Left cardiac atrium (tissue), 4 donors: ENCODE measurements at places on chromosomes 2 and 18. TPM values are rescaled to one million over a fixed set of nuclear protein-coding genes. Genes with fewer than 3 reads are reported as not detected.

The SLC9A4 gene
- total RNA-seq, result not detected

GRCh38 chr2:191910518-191910917, 63.6 kb upstream of the CAVIN2 start:
- no peak for DNase-seq

The EFHD1 gene
- total RNA-seq, result 19.3 TPM

GRCh38 chr18:12968619-12969018, 20.8 kb downstream of the SEH1L start:
- no peak for DNase-seq

DNA sequence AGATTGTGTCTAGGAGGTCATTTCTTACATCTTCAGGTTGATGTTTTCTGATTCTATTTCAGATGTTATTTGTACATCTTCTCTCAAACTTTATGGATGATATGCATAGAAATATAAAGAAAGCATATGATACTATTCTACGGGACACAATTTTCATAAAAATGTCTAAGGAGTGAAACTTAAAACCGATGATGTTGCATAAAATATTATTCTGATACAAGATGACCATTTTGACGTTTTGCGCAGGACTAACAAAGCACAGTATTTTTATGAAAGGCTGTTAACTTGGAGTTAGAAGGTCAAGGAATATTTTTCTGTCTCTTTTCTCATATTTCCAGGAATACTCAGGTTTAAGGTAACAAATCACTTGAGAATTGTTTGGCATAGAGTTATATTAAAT, 8.7 kb downstream of the NETO1 start:
- DNase-seq, result no peak

DNA sequence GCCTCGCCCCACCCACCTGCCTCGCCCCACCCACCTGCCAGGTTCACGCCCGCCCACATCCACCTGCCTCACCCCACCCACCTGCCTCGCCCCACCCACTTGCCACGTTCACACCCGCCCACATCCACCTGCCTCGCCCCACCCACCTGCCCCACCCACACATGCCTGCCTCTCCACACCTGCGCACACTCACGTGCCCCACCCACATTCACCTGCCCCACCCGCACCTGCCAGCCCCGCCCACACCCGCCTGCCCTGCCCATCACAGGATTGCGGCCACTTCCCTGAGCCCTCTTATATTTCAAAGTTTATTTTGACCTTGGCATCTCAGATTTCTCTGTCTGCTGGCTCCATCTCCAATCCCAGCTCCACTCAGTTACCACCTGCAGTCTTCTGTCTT, 217.5 kb upstream of the SOX11 start:
- DNase-seq, result no peak

DNA sequence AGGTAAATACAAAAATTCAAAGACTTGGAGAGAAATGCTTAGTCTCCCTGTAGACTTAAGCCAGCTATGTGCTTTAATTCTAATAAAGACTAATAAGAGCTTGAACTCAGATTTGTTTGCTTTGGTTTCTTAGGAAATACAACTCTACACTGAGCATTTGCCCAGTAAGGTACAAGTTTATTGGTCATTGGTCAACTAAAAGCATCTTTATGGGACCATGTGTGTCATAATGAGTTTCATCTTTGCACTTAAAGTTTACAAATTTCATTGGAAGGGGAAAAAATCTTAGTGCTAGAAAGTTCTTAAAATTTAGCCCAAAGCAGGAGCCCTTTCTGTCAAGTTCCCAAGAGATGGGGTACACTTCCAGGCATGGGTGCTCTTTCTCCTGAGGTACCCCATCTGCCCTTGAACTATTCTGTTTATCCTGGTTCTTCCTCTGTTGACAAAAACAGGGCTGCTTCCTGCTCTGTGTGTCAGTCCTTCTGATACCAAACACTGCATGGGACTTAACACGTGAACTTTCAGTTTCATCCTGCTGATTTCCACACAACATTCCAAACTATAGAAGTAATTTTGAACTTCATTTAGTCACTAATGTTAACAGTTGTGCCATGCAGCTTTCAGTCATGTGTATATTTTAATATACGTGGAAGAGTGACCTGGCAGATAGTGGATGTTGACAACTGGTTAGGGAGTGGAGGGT, 200.2 kb downstream of the TPGS2 start:
- no peak for DNase-seq

GRCh38 chr2:101741775-101742520, 44.4 kb downstream of the MAP4K4 start:
- no peak for DNase-seq

DNA sequence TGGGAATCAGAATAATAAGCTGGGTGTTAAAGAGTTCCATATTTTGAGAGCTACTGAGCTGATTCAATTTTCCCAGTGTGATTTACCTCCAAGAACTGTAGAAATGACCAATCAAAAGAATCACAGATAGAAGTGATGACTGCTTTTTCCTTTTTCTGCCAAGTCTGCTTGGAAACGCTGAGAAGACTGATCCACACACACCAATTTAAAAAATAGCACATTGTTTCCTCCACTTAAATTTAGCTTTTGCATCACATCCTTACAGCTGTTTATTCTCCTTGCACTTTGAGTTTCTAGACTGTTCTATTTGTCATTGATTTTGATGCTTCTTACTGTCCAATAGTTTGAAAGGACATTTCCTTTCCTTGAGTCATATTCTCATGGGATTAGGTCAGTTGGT, 590.3 kb upstream of the CHAC2 start:
- no peak for DNase-seq
